ENCODE measurements at places on chromosomes 5 and 9.
A peak's percentile ranks its signal among the peaks of the same experiment; 100 is the strongest.

GRCh38 chr5:151348789-151349188 is 1.4 kb upstream of the SLC36A2 start:
- no peaks in the 10 kb centered on the region for H3K36me3 ChIP-seq
- H3K4me3 ChIP-seq, result no peak overlapping the region
- H3K4me1 ChIP-seq, result peaks cover 9% of the 10 kb centered on the region
- no peak for DNase-seq

DNA sequence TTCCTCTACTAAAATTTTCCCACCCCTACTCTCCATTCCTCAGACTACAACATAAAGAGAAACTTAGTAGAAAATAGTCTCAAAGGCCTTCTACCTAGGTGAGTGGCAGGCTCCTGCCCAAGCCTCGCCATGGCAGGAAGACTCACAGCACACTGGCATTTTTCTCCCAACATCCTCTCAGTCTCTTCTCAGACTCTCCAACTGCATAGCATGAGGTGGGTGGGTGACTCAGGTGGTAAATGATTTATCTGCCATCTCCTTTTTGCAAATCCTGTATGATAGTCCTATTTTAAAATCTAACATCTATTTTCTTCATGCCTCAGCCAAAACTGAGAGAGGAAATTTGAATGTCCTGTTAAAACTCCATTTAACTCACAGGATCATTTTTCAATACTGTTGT is 33.5 kb upstream of the GRIA1 start:
- no peaks in the 10 kb centered on the region for H3K27me3 ChIP-seq
- H3K4me1 ChIP-seq, result peaks cover 13% of the 10 kb centered on the region
- no peaks in the 10 kb centered on the region for H3K36me3 ChIP-seq
- H3K4me3 ChIP-seq, result no peak overlapping the region
- no peak for DNase-seq

DNA sequence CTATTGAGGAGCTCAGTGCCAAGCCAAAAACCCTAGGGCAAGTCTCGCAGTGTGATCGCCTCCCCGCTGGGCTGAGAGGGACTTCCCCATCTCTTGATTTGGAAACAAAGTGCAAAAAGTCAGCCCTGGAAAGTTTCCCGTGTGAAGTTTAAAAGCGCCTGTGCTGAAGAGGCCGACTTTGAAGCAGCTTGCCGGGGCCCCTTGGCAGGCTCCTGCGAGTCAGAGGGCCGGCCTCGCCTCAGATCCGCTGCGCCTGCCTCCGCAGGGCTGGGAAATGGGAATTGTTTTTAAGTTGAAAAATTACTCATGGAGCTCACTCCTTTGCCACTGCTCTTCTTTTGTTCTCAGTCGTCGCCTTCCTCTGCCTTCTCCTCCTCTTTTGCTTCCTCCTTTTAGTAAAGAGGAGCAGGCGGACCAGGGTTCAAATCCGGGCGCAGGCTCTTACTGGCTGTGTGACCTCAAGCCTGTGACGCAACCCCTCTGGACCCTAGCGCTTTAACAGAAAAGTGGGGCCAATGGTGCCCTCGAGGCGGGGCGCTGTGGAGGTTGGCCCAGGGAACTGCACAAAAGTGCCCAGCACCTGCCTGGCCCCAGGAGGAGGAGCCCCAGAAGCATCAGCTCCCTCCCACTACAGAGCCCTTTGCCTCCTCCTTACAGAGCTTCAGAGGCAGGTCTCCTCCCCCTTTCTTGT is 14.7 kb upstream of the LHX2 start:
- peaks cover 88% of the 10 kb centered on the region for H3K27me3 ChIP-seq
- DNase-seq, result peak; percentile 78
- H3K36me3 ChIP-seq, result no peaks in the 10 kb centered on the region

GRCh38 chr9:36284226-36284625 is 26.0 kb upstream of the GNE start:
- no peaks in the 10 kb centered on the region for H3K27me3 ChIP-seq

DNA sequence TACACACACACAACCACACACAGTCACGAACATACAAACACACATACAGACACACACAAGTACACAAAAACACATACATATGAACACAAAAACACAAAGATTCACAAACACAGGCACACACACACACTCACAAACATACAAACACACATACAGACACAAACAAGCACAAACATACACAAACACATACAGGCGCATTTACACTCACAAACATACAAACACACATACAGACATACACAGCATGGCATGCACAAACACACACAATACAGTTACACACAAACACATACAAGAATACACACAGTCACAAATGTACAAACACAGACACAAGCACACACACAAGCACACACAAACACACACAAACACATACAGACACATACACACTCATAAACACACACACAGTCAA is 247.9 kb downstream of the TENT4A start:
- no peak overlapping the region for H3K27ac ChIP-seq
- DNase-seq, result no peak
- no peaks in the 10 kb centered on the region for H3K4me1 ChIP-seq
- no peaks in the 10 kb centered on the region for H3K36me3 ChIP-seq
- H3K27me3 ChIP-seq, result peaks cover 19% of the 10 kb centered on the region
- no peak overlapping the region for H3K4me3 ChIP-seq

DNA sequence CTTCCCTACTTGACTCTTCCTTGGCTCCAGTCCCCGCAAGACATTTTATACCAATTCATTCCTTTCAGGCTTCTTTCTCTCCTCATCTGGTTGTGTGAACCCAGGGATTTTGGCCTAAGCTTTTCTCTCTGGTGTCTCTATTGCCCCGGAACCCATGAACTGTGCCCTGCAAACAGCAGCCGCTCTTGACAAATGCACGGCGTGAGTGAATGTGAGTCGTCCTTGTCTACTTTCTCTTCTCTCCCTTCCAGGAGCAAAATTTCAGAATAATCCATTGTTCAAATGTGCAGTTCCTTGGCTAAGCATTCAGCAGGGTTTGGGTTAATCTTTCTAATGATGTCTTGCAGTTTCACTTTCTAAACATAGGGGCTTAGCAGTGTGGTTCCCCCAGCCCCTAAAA is 250.4 kb upstream of the IRX4 start:
- peak; percentile 66 for DNase-seq
- no peak overlapping the region for H3K27ac ChIP-seq
- H3K4me1 ChIP-seq, result peaks cover 18% of the 10 kb centered on the region
- no peaks in the 10 kb centered on the region for H3K27me3 ChIP-seq
- H3K36me3 ChIP-seq, result no peaks in the 10 kb centered on the region

DNA sequence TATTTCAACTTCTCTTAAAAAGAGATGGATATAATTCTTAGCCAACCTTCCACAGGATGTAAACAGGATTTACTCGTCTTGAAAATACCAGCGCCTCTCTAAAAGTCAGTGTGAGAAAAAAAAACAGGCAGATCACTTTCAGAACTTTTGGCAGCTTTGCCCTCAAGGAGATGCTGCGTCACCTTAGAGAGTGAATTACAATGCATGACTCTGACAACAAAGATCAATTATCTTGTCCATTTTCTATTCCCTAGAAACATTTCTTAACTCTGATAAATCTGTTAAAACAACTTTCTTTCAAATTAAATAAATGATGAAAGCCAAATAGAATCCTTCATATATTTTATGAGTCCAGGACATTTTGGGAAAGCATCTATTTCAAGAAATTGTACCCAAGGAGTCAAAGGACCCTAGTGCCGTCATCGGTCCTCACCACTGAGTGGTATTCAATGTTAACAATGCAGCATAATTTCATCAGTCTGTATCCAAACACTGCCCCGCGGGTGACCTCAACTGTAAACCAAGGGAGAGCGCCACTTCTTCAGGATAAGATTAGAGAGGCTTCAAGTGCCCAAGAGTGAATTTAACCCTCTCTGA is 536.0 kb downstream of the PDE4D start:
- H3K4me1 ChIP-seq, result no peaks in the 10 kb centered on the region
- no peak overlapping the region for H3K27ac ChIP-seq
- H3K36me3 ChIP-seq, result peaks cover 5% of the 10 kb centered on the region
- no peak for DNase-seq

DNA sequence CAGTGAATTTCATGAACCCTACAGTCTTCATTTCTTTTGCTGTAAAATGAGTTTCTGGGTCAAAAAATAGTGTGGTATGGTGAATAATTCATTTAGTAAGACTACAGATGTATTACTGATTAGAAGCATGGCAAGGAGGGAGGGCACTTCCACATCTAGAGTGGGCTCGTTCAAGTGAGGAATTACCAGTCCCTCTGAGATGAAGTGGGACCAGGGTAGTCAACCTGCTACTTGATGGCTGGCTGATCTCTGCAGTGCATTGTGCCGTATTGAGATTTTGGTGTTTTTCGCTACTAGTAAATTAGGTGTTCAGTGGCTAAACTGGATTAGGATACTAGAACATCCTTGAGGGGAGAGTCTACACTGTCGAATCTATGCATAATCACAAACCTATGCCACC is 10.8 kb downstream of the CDC37L1 start:
- no peak overlapping the region for H3K27ac ChIP-seq
- no peaks in the 10 kb centered on the region for H3K4me1 ChIP-seq
- H3K36me3 ChIP-seq, result peaks cover 33% of the 10 kb centered on the region
- no peak overlapping the region for H3K4me3 ChIP-seq
- no peaks in the 10 kb centered on the region for H3K27me3 ChIP-seq

DNA sequence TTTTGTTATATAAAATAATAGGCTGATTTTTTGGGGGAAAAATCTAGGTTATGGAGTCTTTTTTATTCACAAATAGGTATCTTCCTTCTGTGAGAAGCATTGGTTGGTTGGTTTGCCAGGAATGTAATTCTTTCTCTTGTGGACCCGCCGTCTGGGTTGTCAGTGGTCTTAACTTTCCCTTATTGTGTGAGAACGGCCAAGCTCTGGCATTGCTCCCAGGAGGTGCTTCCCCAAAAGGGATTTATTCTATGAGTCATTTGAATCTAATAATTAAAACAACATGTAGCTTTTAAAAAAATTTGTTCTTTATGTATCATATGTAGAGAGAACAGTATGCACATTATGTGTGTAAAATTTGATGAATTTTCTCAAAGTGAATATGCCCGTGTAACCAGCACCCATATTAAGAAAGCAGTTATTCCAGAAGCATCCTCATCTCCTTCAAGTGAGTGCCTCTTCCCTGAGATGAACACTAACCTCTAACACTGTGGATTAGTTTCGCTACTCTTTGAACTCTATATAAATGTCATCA is 114.4 kb downstream of the MAST4 start:
- H3K27ac ChIP-seq, result no peak overlapping the region
- H3K27me3 ChIP-seq, result no peaks in the 10 kb centered on the region
- no peaks in the 10 kb centered on the region for H3K36me3 ChIP-seq
- peak; percentile 49 for DNase-seq

DNA sequence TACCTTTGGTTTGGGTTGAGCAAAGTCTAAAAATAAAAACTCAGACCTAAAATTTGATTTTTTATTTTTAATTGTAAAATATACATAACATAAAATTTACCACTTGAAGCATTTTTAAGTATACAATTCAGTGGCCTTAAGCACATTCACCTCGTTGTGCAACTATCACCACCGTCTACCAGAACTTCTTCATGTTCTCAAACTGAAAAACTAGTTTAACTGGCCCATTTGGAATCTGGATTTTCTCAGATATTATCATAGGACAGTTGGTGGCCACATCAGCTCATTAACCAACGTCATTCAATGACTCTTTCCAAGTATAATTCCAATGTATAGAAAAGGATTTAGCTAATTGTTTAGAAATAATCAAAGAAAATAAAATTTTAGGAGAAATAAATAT is 319.3 kb downstream of the TLE1 start:
- no peak for DNase-seq
- H3K36me3 ChIP-seq, result no peaks in the 10 kb centered on the region
- H3K27me3 ChIP-seq, result no peaks in the 10 kb centered on the region
- no peaks in the 10 kb centered on the region for H3K4me1 ChIP-seq
- no peak overlapping the region for H3K4me3 ChIP-seq
- no peak overlapping the region for H3K27ac ChIP-seq

DNA sequence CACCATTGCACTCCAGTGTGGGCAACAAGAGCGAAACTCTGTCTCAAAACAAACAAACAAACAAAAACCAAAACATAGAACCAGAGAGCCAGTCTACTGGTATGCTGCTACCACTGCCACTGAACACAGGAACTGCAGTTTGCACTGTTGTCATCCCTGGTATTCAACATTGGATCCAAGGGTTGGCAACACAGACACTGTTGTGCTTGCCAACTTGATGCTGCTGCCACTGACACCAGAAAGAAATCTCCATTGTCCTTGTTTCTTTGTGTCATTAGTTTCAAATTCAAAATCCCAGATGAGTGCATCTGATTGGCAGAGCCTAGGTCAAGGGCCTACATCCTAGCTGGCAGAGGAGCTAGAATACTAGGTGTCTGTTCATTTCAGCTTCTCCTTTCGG is 16.2 kb downstream of the HINT1 start:
- no peak overlapping the region for H3K4me3 ChIP-seq
- no peaks in the 10 kb centered on the region for H3K4me1 ChIP-seq
- DNase-seq, result no peak
- no peaks in the 10 kb centered on the region for H3K36me3 ChIP-seq
- H3K27ac ChIP-seq, result no peak overlapping the region

GRCh38 chr9:86272221-86272620 is 10.1 kb downstream of the ISCA1 start:
- H3K4me1 ChIP-seq, result peaks cover 6% of the 10 kb centered on the region
- H3K27me3 ChIP-seq, result no peaks in the 10 kb centered on the region
- H3K27ac ChIP-seq, result peak overlapping the region; percentile 3
- peaks cover 39% of the 10 kb centered on the region for H3K36me3 ChIP-seq

- DNase-seq, result no peak
- H3K4me1 ChIP-seq, result no peaks in the 10 kb centered on the region
- no peak overlapping the region for H3K4me3 ChIP-seq
- H3K36me3 ChIP-seq, result peaks cover 47% of the 10 kb centered on the region
- no peaks in the 10 kb centered on the region for H3K27me3 ChIP-seq
These were observed 67.7 kb upstream of the LRRTM2 start for GRCh38 chr5:138942861-138943260.

DNA sequence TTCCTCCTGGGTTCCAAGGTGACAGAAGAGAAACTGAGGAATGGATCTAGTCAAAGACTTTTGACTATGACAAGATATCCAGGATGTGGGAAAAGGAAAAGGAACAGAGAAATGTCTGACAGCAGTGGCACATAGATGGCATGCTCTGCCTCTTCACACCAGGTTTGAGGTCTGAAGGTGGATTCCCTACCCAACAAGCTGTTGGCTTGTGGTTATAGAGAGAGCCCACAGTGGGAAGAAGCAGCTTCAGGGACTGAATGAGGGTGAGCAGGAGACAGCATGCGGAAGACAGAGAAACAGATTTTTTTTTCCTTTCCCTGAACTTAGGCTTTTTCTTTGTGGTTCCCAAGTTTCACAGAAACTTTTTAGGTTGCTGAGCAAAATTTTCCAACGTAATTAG is 20.6 kb downstream of the IFNW1 start:
- no peak overlapping the region for H3K4me3 ChIP-seq
- H3K27ac ChIP-seq, result no peak overlapping the region
- H3K27me3 ChIP-seq, result peaks cover 36% of the 10 kb centered on the region

GRCh38 chr5:179243333-179243732 is 101.9 kb downstream of the ADAMTS2 start:
- DNase-seq, result peak; percentile 23
- no peak overlapping the region for H3K4me3 ChIP-seq
- H3K36me3 ChIP-seq, result no peaks in the 10 kb centered on the region
- H3K4me1 ChIP-seq, result peaks cover 13% of the 10 kb centered on the region
- no peaks in the 10 kb centered on the region for H3K27me3 ChIP-seq
- peak overlapping the region; percentile 17 for H3K27ac ChIP-seq

- H3K27me3 ChIP-seq, result no peaks in the 10 kb centered on the region
- no peak overlapping the region for H3K27ac ChIP-seq
- DNase-seq, result no peak
- no peaks in the 10 kb centered on the region for H3K36me3 ChIP-seq
- H3K4me3 ChIP-seq, result no peak overlapping the region
These were observed 449.8 kb downstream of the ARHGEF28 start for GRCh38 chr5:74075501-74076484.

Data from MCF 10A (cell line).